Amniotic epithelial cell (primary cell): ENCODE measurements at places on chromosomes 2 and 18.

- DNase-seq: no peak
Measured at GRCh38 chr2:237539681-237540080, 26.7 kb upstream of the PRLH start.

- DNase-seq: no peak
Measured at GRCh38 chr2:181667234-181667633, 10.3 kb upstream of the CERKL start.

- peak; percentile 54 for DNase-seq
Measured at GRCh38 chr2:124081154-124081716, 56.1 kb downstream of the CNTNAP5 start.

DNA sequence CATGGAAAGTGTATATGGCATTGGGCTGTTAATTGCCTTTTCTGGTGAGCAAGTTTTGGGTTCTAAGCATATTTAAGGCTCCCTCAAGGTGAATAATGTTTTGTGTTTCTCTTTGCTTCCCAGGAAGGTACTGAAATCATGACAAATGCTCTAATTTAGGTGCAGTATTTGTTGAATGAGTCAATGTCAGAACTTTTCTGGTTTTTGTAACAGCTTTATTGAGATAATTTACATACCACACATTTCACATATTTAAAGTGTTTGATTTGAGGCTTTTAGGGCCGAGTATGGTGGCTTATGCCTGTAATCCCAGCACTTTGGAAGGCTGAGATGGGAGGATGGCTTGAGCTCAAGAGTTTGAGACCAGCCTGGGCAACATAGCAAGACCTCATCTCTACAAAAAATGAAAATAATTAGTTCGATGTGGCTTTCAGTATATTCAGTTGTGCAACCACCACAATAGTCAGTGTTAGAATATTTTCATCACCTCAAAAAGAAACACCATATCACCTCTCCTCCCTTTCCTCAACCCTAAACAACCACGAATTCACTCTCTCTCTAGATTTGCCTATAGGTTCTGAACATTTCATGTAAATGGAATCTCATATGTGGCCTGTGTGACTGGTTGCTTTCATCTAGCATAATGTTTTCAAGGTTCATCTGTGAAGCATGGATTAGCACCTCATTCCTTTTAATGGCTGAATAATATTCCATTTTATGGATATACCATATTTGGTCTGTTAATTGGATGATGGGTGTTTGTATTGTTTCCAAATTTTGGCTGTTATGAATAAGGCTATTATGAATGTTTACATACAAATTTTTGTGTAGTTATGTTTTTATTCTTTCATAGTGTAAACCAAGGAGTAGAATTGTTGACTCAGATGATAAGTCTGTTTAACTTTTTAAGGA, 54.9 kb downstream of the MGAT5 start:
- peak; percentile 13 for DNase-seq
